ENCODE measurements at places on chromosomes 3 and 15.

GRCh38 chr3:3082234-3082924, 27.8 kb downstream of the IL5RA start:
- no peak for DNase-seq

DNA sequence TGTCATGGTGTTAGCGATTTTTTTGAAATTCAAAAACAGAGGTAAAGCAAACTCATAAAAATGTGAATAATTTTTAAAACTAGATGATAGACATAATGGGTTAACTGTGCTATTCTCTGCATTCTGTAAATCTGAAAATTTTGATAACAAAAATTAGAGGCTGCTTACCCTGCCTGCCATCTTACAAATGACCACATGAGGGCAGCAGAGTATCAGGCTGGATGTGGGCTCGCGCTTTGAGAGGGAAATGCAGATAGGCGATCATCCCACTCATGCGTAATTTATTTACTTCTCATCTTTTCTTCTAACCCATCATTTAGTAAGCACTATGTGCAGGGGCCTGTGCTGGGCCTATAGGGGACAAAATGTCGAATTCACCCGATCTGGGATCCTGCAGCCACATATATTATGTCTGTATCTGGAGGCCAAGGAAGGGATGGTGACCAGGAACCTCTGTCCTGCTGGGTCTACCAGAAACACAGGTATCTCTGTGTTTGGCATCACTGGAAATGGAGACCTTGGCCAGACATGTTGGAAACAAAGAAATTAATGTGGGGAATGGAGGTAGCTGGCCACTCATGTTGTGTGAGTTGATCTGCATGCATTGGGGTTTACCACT, 7.8 kb upstream of the RAD18 start:
- peak; percentile 53 for DNase-seq

DNA sequence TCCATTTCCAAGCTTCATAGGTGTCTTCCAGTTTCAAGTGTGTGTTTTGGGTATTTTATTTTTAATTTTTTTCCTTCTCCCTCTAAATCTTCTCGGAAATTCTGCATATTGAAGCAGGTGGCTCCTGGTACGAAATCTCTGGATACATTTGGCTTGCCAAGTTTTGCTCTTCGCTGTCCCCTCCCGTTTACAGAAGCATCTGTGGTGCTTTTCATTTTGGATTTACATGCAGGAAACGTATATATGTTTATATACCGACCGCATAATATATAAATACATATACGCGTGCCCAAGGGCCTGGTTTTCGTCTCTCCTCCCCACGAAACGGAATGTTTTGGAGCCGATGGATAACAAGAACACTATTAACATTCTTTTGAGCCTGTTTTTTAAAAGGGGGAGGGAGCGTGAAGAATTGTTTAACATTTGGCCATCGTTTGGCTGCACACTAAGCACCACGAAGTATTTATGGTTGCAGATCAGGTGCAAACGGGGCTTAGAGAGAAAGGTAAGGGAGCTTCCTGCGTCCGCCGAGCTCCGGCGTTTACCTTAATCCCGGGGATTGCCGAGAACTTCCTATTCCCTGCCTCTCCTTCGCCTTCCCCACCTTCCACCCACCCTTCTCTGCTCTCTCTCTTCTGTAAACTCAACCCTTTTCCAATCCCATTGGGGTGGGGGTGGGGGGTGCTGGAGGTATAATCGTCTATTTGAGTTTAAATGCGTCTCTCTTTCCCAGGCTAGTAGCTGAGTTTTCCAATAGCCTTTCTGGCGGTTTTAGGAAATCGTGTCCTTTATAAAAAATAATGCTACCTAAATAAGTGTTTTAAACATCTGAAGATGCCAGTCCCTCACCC, 1.1 kb upstream of the NLGN1 start:
- peak; percentile 75 for DNase-seq

GRCh38 chr3:85164436-85164835, 205.6 kb downstream of the CADM2 start:
- DNase-seq = no peak

- DNase-seq = no peak
Observed at GRCh38 chr3:42166662-42167300, 75.6 kb downstream of the TRAK1 start.

Measured in hippocampal formation (tissue), 2 donors.